Purkinje cell (primary cell): ENCODE measurements at places on chromosomes 5 and 9. TPM values are rescaled to one million over a fixed set of nuclear protein-coding genes. Genes with fewer than 3 reads are reported as not detected.

The NKD2 gene
- polyA plus RNA-seq: 0.13 and 0.48 TPM in 2 replicates

The TRIM14 gene
- 0.29 and 0.32 TPM in 2 replicates for polyA plus RNA-seq

The TRIM23 gene
- polyA plus RNA-seq: 56.4 and 63.1 TPM in 2 replicates

The GKAP1 gene
- 6.0 and 12.4 TPM in 2 replicates for polyA plus RNA-seq

The SNX24 gene
- polyA plus RNA-seq: 25.3 and 25.9 TPM in 2 replicates

The AHRR gene
- not detected in 2 replicates for polyA plus RNA-seq

The FST gene
- polyA plus RNA-seq: not detected in 2 replicates

The SPINK4 gene
- polyA plus RNA-seq: not detected in 2 replicates

The PRLR gene
- not detected in 2 replicates for polyA plus RNA-seq

The ASTN2 gene
- 24.6 and 45.4 TPM in 2 replicates for polyA plus RNA-seq

The RGP1 gene
- 0.98 and 2.6 TPM in 2 replicates for polyA plus RNA-seq

The STK32A gene
- 12.5 and 12.6 TPM in 2 replicates for polyA plus RNA-seq

The AGXT2 gene
- polyA plus RNA-seq: not detected in 2 replicates

The FOXD4L4 gene
- not detected in 2 replicates for polyA plus RNA-seq

The HMCN2 gene
- not detected in 2 replicates for polyA plus RNA-seq

The GPX3 gene
- polyA plus RNA-seq: 2.3 and 6.8 TPM in 2 replicates

The PRRX2 gene
- not detected in 2 replicates for polyA plus RNA-seq

The ELOVL7 gene
- 9.0 and 9.3 TPM in 2 replicates for polyA plus RNA-seq

The CETN3 gene
- 63.4 and 70.8 TPM in 2 replicates for polyA plus RNA-seq

The FOXE1 gene
- not detected in 2 replicates for polyA plus RNA-seq

The SPATA6L gene
- 0.65 and 3.5 TPM in 2 replicates for polyA plus RNA-seq

The HBEGF gene
- 4.3 and 4.9 TPM in 2 replicates for polyA plus RNA-seq

The OTULINL gene
- polyA plus RNA-seq: 0.62 and 1.3 TPM in 2 replicates

The CDC20B gene
- 0.21 TPM in 1 of 2 replicates, not detected in the other for polyA plus RNA-seq

The PNPLA7 gene
- 1.1 TPM in 1 of 2 replicates, not detected in the other for polyA plus RNA-seq

The LAMC3 gene
- polyA plus RNA-seq: not detected in 2 replicates

The FBP1 gene
- polyA plus RNA-seq: 0.59 TPM in 1 of 2 replicates, not detected in the other

The RICTOR gene
- polyA plus RNA-seq: 78.1 and 107 TPM in 2 replicates

The ADCY2 gene
- 2.9 and 5.6 TPM in 2 replicates for polyA plus RNA-seq

The OTP gene
- not detected in 2 replicates for polyA plus RNA-seq

The C5orf34 gene
- polyA plus RNA-seq: 0.67 and 1.4 TPM in 2 replicates

The FOXD4L3 gene
- not detected in 2 replicates for polyA plus RNA-seq

The ACSL6 gene
- 86.4 and 90.7 TPM in 2 replicates for polyA plus RNA-seq

The KDM4C gene
- polyA plus RNA-seq: 7.4 and 11.6 TPM in 2 replicates

The GPSM1 gene
- polyA plus RNA-seq: 1.1 TPM in 1 of 2 replicates, not detected in the other

The INSL6 gene
- 2.3 TPM in 1 of 2 replicates, not detected in the other for polyA plus RNA-seq

The C9 gene
- polyA plus RNA-seq: 0.08 TPM in 1 of 2 replicates, not detected in the other

The UIMC1 gene
- polyA plus RNA-seq: 2.6 and 11.2 TPM in 2 replicates

The IL3 gene
- polyA plus RNA-seq: not detected in 2 replicates

The BTNL3 gene
- not detected in 2 replicates for polyA plus RNA-seq

The JAKMIP2 gene
- polyA plus RNA-seq: 49.0 and 63.1 TPM in 2 replicates

The HABP4 gene
- polyA plus RNA-seq: 43.1 and 43.4 TPM in 2 replicates

The OBP2A gene
- polyA plus RNA-seq: not detected in 2 replicates

The CDX1 gene
- not detected in 2 replicates for polyA plus RNA-seq

The TRAF2 gene
- polyA plus RNA-seq: 1.1 and 1.4 TPM in 2 replicates

The DPYSL3 gene
- 2.9 and 5.2 TPM in 2 replicates for polyA plus RNA-seq
